ENCODE measurements at places on chromosomes 4 and X. TPM values are rescaled to one million over a fixed set of nuclear protein-coding genes. Genes with fewer than 3 reads are reported as not detected.

DNA sequence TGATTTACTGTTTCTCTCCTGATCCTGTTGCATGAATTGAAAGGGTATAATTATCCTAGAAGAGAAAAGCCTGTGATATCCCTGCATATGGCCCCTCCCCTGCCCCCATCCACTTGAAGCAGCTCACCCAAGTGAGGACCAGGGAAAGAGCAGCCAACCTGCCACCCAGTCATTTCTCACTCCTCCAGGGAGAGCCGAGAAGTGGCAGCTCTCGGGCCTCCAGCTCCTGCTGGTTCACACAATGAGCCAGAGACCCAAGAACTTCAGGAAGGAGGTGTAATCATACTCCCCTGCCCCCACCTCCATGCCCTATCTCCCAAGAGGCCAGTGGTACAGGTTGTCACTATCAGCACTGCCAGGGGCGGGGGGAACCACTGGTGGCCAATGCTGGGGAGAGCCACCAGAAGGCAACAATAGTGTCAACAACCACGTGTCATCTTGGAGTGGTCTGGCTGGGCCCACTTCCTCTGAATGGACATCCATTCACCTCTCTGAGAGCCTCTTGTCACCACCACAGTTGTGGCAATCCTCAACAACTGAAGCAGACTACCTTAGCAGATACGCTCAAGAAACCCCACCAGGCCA, 42.9 kb downstream of the APOO start:
- H3K4me1 ChIP-seq, result peaks cover 4% of the 10 kb centered on the region
- H3K4me3 ChIP-seq, result no peak overlapping the region
- no peak overlapping the region for H3K27ac ChIP-seq
- no peak for DNase-seq

DNA sequence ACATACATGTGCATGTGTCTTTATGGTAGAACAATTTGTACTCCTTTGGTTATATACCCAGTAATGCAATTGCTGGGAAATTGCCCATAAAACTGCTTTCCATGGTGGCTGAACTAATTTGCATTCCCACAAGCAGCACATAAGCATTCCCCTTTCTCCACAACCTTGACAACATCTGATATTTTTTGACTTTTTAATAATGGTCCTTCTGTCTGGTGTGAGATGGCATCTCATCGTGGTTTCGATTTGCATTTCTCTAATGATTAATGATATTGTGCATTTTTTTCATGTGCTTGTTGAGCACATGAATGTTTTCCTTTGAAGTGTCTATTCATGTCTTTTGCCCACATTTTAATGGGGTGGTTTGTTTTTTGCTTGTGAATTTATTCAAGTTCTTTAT, 166.0 kb downstream of the TMEM47 start:
- H3K27me3 ChIP-seq, result no peaks in the 10 kb centered on the region
- no peak for DNase-seq
- no peaks in the 10 kb centered on the region for H3K36me3 ChIP-seq
- no peaks in the 10 kb centered on the region for H3K4me1 ChIP-seq
- no peak overlapping the region for H3K27ac ChIP-seq

DNA sequence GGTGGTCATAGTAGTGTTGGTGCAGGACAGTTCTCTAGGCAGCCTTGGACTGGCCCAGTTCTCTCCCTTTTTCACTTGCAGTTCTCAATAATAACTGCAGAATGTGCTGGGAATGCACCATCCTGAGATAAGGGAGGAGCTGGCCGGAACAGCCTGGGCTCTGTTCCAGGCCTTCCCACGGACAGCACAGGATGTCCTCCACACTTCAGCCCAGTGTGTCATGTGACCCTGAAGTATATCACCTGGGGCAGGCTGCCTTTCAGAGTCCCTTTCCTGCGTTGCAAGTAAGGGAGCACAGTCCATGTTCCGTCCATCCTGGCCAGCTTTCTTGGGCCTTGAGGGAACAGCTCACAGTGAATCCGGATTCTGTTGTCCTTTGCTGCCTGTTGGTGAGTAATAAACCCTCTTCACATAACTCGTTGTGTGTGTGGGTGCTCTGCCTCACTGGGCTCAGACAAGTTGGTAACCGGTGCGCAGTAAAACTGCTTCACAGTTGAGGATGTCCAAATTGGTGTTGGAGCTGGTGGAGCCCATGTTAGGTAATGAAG, 32.3 kb upstream of the BBS12 start:
- peaks cover 18% of the 10 kb centered on the region for H3K36me3 ChIP-seq
- peak overlapping the region; percentile 64 for H3K4me3 ChIP-seq
- peak overlapping the region; percentile 92 for H3K27ac ChIP-seq
- peaks cover 48% of the 10 kb centered on the region for H3K4me1 ChIP-seq
- peaks cover 5% of the 10 kb centered on the region for H3K27me3 ChIP-seq

GRCh38 chrX:120759685-120760084, 116.0 kb downstream of the CT47B1 start:
- H3K27me3 ChIP-seq, result no peaks in the 10 kb centered on the region
- DNase-seq, result no peak
- no peaks in the 10 kb centered on the region for H3K36me3 ChIP-seq

DNA sequence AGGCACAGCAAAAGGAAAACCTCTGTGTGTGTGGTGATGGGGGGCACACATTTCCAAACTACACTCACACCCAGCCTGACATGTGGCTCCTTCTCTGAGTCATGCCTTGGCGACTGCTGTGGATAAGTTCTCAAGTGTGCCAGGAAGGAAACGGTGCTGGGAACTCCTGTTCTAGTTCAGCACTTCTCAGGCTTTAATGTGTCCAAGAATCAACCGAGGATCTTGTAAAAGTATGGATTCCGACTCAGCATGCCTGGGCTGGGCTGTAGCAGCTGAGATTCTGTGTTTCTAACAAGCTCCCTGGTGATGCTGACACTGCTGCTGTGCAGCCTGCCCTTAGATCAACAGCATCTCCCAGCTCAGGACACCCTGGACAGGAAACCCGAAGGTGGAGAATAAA, 20.2 kb downstream of the CLNK start:
- no peak overlapping the region for H3K27ac ChIP-seq
- DNase-seq, result no peak
- peaks cover 4% of the 10 kb centered on the region for H3K27me3 ChIP-seq
- H3K4me3 ChIP-seq, result no peak overlapping the region
- H3K4me1 ChIP-seq, result no peaks in the 10 kb centered on the region
- H3K36me3 ChIP-seq, result no peaks in the 10 kb centered on the region

DNA sequence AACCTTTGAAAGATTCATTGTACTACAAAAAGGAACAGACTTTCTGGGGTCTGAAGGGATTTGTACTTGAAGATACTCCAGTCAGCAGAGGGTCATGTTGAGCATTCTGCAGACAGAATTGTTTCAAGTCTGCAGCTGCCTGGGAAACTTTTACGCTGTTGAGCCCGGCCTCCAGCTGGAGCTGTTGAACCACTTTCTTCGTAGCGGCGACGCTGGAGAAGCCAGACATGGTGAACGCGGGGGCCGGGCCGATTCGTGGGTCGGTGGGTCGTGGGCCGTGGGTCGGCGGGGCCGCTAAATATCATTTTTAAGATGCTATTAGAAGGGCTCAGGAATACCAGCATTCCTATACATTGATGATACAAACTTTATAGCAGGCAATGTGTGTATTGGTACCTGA, 12.0 kb upstream of the RTL9 start:
- H3K36me3 ChIP-seq, result no peaks in the 10 kb centered on the region
- no peak overlapping the region for H3K27ac ChIP-seq

DNA sequence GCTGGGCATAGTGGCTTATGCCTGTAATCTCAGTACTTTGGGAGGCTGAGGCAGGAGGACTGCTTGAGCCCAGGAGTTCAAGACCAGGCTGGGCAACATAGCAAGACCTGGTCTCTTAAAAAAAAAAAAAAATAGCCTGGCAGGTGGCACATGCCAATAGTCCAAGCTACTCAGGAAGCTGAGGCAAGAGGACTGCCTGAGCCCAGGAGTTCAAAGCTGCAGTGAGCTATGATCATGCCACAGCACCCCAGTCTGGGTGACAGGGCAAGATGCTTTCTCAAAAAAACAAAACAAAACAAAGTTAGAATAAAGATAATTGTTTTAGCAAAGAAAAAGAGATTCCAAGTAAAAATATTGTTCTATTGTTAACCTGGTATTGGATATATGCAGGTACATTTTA, 75.0 kb downstream of the LRBA start:
- peaks cover 4% of the 10 kb centered on the region for H3K36me3 ChIP-seq
- DNase-seq, result no peak
- H3K27me3 ChIP-seq, result no peaks in the 10 kb centered on the region

GRCh38 chrX:69564665-69565064, 51.2 kb upstream of the EDA start:
- H3K4me3 ChIP-seq, result no peak overlapping the region
- DNase-seq, result no peak
- H3K27me3 ChIP-seq, result no peaks in the 10 kb centered on the region
- no peaks in the 10 kb centered on the region for H3K36me3 ChIP-seq

DNA sequence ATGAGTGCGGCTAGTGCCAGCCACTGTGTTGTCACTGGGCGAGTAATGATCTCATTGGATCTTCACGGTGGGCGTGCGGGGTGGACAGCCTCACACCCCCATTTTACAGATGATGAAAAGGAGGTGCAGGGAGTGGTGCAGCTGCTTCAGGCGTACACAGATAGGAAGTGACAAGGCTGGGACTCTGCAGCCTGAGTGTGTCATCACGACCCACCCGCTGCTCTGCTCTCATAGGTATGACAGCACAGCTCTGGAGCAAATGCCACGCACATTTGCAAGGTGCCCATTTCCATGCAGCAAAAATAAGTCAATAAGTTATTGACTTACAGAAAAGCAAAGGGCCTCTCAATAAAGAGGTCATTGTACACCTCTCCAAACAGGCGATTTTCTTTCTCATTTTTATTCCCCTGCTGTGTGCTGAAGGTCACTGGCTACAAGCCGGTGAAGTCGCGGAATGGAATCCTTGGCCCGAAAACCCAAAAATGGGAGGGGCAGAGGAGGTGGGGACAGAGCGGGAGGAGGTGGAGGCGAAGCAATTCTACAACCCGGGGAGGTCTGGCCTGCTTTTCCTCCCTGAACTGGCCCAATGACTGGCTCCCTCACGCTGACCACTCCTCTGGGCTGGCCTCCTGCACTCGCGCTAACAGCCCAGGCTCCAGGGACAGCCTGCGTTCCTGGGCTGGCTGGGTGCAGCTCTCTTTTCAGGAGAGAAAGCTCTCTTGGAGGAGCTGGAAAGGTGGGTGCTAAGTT, at the start of gene SOD3:
Gene SOD3, plus strand, starts transcription at position 658 of the 750 bp plus-strand sequence. CDS start 3,949 bp downstream, outside the sequence.
- H3K4me1 ChIP-seq, result no peaks in the 10 kb centered on the region
- H3K4me3 ChIP-seq, result no peak within 1 kb of the TSS
- DNase-seq, result no peak

DNA sequence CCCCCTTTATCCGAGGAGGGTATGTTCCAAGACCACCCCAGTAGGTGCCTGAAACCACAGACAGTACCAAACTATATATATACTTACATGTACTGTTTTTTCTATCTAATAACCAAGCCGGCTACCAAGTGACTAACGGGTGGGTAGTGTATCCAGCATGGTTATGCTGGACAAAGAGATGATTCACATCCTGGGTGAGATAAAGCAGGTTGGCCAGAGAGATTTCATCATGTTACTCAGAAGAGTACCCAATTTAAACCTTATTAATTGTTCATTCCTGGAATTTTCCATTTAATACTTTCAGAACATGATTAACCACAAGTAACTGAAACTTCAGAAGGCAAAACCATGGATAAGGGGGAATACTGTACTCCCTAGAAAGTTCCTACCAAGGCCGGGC, 46.5 kb downstream of the RFC1 start:
- DNase-seq, result no peak
- peaks cover 21% of the 10 kb centered on the region for H3K36me3 ChIP-seq
- H3K27me3 ChIP-seq, result no peaks in the 10 kb centered on the region
- H3K4me3 ChIP-seq, result no peak overlapping the region
- peak overlapping the region; percentile 24 for H3K27ac ChIP-seq
- peaks cover 6% of the 10 kb centered on the region for H3K4me1 ChIP-seq

DNA sequence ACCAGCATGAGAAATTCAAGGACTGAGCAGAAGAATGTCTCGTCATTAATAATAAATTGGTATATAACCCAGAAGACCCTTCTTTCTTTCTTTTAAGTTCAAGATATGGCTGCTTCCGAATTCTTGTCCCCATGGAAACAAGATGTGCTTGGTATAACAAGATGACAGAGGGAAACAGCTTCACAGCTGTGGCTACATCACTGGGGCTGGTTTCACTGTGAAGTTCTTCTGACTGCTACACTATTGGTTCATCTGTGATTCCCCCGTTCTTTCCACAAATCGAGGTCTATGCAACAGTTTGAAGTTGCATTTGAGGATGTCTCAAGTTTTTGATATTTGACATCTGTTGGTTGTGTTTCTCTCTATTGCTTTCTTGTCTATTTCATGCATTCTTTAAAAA, 12.3 kb upstream of the DTHD1 start:
- DNase-seq, result peak; percentile 56
- H3K4me3 ChIP-seq, result no peak overlapping the region
- H3K36me3 ChIP-seq, result no peaks in the 10 kb centered on the region
- peaks cover 48% of the 10 kb centered on the region for H3K4me1 ChIP-seq
- H3K27ac ChIP-seq, result peak overlapping the region; percentile 53
- H3K27me3 ChIP-seq, result no peaks in the 10 kb centered on the region

- H3K27me3 ChIP-seq, result no peaks in the 10 kb centered on the region
- H3K36me3 ChIP-seq, result peaks cover 15% of the 10 kb centered on the region
- no peak overlapping the region for H3K27ac ChIP-seq
These were observed 17.9 kb downstream of the METAP1 start for GRCh38 chr4:99013402-99013843.

GRCh38 chr4:26727844-26728243, 132.8 kb upstream of the STIM2 start:
- no peaks in the 10 kb centered on the region for H3K27me3 ChIP-seq
- no peak overlapping the region for H3K27ac ChIP-seq
- H3K4me3 ChIP-seq, result no peak overlapping the region

- no peak for DNase-seq
- no peaks in the 10 kb centered on the region for H3K36me3 ChIP-seq
- H3K27ac ChIP-seq, result no peak overlapping the region
These were observed 1520.1 kb downstream of the PCDH18 start for GRCh38 chr4:136012220-136012619.

DNA sequence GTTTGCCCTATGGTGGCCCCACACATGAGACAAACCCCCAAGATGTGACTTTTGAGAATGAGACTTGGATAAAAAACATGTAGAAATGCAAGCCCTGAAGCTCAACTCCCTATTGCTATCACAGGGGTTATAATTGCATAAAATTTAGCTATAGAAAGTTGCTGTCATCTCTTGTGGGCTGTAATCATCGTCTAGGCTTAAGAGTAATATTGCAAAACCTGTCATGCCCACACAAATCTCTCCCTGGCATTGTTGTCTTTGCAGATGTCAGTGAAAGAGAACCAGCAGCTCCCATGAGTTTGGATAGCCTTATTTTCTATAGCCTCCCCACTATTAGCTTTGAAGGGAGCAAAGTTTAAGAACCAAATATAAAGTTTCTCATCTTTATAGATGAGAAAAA, 14.6 kb downstream of the ALB start:
- H3K4me3 ChIP-seq, result no peak overlapping the region
- no peaks in the 10 kb centered on the region for H3K4me1 ChIP-seq
- H3K27me3 ChIP-seq, result no peaks in the 10 kb centered on the region

GRCh38 chrX:118420462-118420861, 74.6 kb downstream of the WDR44 start:
- peaks cover 14% of the 10 kb centered on the region for H3K4me1 ChIP-seq
- no peak overlapping the region for H3K27ac ChIP-seq
- DNase-seq, result no peak
- no peaks in the 10 kb centered on the region for H3K27me3 ChIP-seq
- H3K36me3 ChIP-seq, result peaks cover 1% of the 10 kb centered on the region
- no peak overlapping the region for H3K4me3 ChIP-seq

- no peak for DNase-seq
- peaks cover 16% of the 10 kb centered on the region for H3K27me3 ChIP-seq
- H3K27ac ChIP-seq, result no peak overlapping the region
- H3K36me3 ChIP-seq, result no peaks in the 10 kb centered on the region
- no peak overlapping the region for H3K4me3 ChIP-seq
These were observed 31.4 kb downstream of the OTOP1 start for GRCh38 chr4:4195354-4195753.

NR3C2 gene
- total RNA-seq, result 4.3 TPM

GAGE12C gene
- not detected for total RNA-seq

PABPC1L2A gene
- not detected for total RNA-seq

Data from activated CD4-positive, alpha-beta memory T cell treated with anti-CD3 and anti-CD28 coated beads for 36 hours (primary cell).